Femur (tissue), 1 donor: ENCODE measurements at places on chromosomes 12 and 14.
A peak's percentile ranks its signal among the peaks of the same experiment; 100 is the strongest.

- no peak for DNase-seq
Observed at GRCh38 chr12:59619461-59620240, 23.8 kb downstream of the SLC16A7 start.

GRCh38 chr12:47114481-47114892 is 34.7 kb upstream of the AMIGO2 start:
- no peak for DNase-seq

DNA sequence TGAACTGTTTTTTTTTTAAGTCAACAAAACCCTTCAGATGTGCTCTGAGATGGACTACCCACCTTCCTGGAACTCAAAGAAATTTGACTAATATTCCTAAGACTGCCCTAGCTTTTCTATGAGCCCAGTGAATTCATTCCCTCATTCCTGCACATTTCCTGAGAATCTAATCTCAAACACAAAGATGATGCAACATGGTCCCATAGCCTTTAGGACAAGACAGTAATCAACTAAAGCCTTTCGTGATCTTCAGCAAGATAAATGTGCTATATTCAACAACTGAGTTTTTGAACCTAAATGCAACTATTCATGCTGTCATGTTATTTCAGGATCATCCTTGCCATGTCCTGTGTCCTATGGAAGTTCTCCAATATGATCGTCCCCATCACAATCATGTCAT is 5.0 kb downstream of the SETD3 start:
- DNase-seq: no peak

DNA sequence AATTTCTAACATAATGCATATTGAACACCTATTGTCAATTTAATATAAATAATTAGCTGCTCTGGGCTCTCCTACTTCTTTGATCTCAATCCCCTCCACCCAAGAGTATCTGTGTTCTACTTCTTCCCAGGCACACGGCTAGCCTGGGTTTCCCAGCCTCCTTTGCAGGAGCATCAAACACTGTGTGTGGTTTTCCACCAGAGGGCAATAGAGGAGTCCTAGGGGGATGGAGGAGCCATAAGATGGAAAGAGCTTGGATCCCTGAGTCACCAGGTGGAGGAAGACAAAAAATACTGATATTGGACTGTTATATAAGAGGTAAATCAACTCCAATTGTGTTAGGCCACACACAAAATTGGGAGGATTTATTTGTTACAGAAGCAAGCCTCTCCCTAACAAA is 333.7 kb downstream of the GLT1D1 start:
- no peak for DNase-seq

DNA sequence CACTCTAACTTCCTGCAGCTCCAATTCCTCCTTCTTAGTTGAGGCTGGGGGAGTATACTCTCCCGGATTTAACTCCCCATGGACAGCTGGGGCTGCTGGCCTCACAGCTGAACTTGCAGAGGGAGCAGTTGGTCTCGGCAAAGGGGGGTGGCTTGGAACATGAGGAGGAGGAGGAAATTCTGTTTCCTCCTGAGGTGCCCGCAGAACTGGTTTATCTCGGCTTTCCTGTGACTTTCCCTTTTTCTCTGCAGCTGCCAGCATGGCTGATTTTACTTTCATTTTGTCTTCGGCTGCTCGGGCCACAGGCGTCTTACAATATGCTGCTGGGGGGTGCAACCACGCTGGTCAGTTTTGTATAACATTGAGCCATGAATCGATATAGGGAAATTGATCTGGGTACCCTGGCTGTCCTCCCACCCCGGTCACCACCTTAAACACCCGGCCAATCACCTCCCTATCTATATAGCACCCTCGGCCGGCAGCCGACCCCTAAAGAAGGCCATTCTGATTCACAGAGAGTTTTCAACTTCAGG is 1317.6 kb downstream of the TMEM121 start:
- DNase-seq: no peak

DNA sequence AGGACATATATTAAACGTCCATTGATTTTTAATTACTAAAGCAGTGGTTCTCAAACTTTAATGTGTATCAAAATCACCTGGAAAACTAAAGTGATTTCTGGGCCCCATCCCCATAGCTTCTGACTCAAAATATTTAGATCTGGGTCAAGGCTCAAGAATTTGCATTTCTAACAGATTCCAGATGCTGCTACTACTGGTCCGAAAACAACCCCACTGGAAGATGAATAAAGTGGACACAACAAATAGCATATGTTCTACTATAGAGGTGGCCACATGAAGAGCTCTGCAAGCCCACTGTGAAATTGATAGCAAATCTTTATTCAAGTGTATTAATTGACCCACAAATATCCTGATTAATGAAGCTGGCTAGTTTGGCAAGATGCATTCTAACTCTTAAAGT is 69.4 kb downstream of the SPATA7 start:
- DNase-seq: no peak

- no peak for DNase-seq
Observed at GRCh38 chr12:68222326-68222725, 3.3 kb downstream of the IL26 start.

- DNase-seq: no peak
Observed at GRCh38 chr12:123801573-123802178, 39.6 kb downstream of the DNAH10 start.

- DNase-seq: no peak
Observed at GRCh38 chr12:18888047-18888446, 150.1 kb downstream of the CAPZA3 start.

GRCh38 chr14:30584058-30584630 is 25.2 kb downstream of the G2E3 start:
- no peak for DNase-seq

DNA sequence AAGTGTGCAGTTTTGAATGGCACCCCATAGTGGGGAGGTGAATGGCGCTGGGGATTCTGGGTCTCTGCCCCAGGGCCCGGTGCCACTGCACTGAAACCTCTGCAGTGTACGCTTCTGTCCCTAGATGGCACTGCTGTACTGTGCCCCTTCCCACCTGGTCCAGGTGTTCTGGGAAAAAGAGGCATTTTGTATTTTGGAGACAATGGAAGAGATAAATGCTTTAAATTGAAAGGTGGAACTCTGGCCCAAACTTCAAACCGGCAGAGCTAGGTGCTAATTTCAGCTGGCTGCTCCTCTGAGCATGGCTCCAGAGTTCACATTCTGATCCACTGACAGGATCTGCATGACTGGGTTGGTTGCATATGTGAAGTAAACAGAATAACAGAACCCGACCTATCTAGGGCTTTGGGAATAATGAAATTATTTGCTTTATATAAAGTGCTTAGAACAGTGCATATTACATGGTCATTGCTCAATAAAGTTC is 52.2 kb downstream of the KRT80 start:
- DNase-seq: no peak

- DNase-seq: no peak
Observed at GRCh38 chr12:43079476-43079875, 472.5 kb downstream of the ADAMTS20 start.

- peak; percentile 36 for DNase-seq
Observed at GRCh38 chr12:130827432-130827831, 11.6 kb downstream of the STX2 start.

DNA sequence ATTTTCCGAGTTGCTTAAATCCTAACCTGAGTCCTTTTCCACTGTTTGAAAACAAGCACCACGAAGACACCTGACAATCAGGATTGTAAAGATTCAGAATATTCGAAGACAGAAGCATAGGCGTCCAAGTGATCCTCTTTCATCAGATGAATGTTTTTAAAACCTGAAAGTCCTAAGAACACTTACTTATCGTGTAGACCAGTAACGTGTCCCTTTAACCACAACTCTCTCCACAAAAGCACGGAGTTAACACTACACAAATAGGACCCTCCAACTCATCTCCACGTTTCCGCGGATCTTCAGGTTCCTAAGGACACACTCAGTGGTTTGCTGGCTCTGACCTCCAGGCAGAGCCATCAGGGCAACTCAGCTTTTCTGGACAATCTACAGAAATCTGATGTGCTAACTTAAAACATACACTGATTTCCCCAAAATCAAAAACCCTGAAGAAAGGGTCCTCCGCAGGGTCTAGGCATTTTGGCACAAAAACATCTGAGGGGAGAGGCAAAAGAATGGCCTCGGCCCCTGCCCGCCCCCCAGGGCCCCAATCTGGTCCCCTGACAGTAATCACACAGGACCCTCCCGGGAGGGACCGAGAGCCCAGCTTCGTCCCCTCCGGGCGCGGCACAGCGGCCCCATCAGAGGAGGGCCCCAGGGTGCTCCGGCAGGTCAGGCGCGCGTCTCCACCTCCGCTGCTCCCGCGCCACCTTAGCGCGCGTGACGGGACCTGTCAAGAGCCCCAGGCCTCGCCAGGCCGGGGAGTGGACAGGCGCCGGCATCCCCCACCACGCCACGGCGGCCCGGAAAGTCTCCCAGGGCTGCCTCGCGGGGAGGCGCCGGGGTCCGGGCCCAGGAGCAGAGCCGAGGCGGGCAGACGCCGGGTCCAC is 925 bp downstream of the DICER1 start:
- DNase-seq: peak; percentile 47

- DNase-seq: no peak
Observed at GRCh38 chr12:76690921-76691700, 72.8 kb upstream of the ZDHHC17 start.

- DNase-seq: no peak
Observed at GRCh38 chr12:92188517-92189188, 43.0 kb upstream of the BTG1 start.

DNA sequence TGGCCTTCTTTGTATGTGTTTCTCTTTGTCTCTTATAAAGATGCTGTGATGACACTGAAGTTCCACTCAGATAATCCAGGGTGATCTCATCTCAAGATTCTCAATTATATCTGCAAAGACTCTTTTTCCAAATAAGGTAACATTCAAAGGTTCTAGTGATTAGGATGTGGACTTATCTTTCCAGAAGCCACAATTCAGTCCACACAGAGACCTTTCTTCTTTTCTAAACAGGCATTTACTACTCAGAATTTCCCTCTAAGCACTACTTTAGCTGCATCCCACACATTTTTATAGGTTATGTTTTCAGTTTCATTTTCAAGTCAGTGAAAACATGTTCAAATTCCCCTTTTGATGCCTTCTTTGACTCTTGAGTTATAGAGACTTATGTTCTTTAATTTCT is 9.0 kb upstream of the NKX2-1 start:
- no peak for DNase-seq

- DNase-seq: peak; percentile 54
Observed at GRCh38 chr12:49094160-49094974, at the start of gene DHH. TSS of gene DHH (minus strand) at chr12:49094801. CDS start at chr12:49094512, 289 bp downstream.
